Panc1 (cell line): ENCODE measurements at places on chromosomes 2 and 18.

GRCh38 chr2:108615480-108616090 lies 81.3 kb downstream of the LIMS1 start:
- DNase-seq = no peak

- no peak for DNase-seq
Observed at GRCh38 chr2:175811971-175812370, 190.1 kb downstream of the LNPK start.

- no peak for DNase-seq
Observed at GRCh38 chr2:12495247-12495868, 221.4 kb upstream of the TRIB2 start.

- no peak for DNase-seq
Observed at GRCh38 chr2:233062451-233062850, 2.3 kb downstream of the INPP5D start.

GRCh38 chr2:48728840-48729239 lies 26.7 kb downstream of the LHCGR start:
- DNase-seq = no peak

DNA sequence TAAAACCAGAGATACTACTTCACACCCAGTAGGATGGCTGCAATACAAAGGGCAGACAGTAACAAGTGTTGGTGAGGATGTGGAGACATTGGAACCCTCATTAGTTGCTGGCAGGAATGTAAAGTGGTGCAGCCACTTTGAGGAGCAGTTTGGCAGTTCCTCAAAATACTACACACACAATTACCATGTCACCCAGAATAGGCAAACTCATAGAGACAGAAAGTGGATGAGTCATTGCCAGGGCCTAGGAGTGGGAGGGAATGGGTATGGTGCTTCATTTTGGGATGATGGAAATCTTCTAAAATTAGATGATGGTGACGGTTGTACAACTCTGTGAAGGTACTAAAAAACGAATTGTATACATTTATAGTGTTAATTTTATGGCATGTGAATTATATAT lies 54.8 kb downstream of the ATP9B start:
- DNase-seq = no peak

GRCh38 chr2:12990523-12990922 lies 273.8 kb downstream of the TRIB2 start:
- no peak for DNase-seq

- DNase-seq = no peak
Observed at GRCh38 chr2:17627434-17627833, 86.9 kb downstream of the VSNL1 start.

- DNase-seq = no peak
Observed at GRCh38 chr2:199940373-199940772, 14.9 kb downstream of the TYW5 start.

GRCh38 chr18:77702686-77703085 lies 453.0 kb downstream of the GALR1 start:
- DNase-seq = peak; percentile 27

DNA sequence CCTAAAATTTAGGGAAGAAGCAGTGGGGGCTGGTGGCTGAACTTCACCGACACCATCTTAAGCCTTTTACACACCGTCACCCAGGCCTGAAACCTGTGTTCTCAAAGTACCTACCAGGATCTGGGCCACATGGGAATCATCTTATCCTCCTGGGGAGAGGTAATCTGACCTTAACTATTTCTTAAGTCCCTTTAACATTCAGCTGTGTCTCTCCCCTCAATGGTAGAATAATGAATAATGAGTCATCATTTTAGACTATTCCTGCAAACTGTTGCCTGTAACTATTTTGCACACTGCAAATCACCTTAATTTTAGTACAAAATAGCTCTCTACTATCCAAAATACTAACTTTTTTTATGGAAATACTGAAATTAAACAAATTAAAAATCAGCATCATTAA lies 149.4 kb upstream of the KLF7 start:
- DNase-seq = no peak

DNA sequence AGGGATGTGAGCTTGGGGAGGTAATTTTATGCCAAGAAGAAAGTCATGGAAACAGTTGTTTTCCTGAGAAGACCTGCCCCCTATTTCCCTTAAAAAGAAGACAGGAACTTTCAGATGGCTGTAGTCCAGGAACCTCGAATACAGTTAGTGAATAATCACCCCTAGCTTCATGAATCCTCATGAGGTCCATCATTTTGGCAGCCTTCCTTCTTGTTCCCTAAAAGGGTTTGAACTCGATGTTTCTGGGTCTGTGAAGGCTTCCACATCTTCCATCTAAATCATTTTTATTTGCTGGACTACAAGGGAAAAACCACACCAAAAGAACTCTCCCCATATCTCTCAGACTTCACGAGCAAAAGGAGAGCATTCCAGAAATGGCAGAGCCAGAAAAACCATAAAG lies 290.8 kb downstream of the SLC4A3 start:
- DNase-seq = no peak

DNA sequence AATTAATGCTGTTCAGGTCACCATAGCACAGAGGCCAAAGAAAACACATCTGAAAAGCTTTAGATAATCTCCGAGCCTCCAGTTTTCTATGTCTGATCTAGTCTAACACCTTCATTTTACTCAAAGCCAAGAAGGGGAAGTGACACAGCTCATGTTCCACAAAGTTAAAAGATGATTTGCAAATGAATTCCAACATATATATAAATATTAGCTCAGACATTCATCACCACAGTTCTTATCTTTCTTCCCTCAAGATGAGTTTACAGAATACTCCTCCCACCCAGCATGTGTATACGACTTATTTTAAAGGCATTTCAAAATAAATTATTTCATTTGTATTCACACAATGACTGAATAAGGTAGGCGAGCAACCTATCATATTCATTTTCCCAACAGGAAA lies 82.4 kb downstream of the AAK1 start:
- DNase-seq = no peak

GRCh38 chr2:45968946-45969584 lies 317.6 kb downstream of the PRKCE start:
- DNase-seq = no peak

GRCh38 chr2:111068435-111069058 lies 52.2 kb upstream of the BCL2L11 start:
- no peak for DNase-seq
